Breast epithelium (tissue), 4 donors: ENCODE measurements at places on chromosomes 7 and 10.
A peak's percentile ranks its signal among the peaks of the same experiment; 100 is the strongest.

DNA sequence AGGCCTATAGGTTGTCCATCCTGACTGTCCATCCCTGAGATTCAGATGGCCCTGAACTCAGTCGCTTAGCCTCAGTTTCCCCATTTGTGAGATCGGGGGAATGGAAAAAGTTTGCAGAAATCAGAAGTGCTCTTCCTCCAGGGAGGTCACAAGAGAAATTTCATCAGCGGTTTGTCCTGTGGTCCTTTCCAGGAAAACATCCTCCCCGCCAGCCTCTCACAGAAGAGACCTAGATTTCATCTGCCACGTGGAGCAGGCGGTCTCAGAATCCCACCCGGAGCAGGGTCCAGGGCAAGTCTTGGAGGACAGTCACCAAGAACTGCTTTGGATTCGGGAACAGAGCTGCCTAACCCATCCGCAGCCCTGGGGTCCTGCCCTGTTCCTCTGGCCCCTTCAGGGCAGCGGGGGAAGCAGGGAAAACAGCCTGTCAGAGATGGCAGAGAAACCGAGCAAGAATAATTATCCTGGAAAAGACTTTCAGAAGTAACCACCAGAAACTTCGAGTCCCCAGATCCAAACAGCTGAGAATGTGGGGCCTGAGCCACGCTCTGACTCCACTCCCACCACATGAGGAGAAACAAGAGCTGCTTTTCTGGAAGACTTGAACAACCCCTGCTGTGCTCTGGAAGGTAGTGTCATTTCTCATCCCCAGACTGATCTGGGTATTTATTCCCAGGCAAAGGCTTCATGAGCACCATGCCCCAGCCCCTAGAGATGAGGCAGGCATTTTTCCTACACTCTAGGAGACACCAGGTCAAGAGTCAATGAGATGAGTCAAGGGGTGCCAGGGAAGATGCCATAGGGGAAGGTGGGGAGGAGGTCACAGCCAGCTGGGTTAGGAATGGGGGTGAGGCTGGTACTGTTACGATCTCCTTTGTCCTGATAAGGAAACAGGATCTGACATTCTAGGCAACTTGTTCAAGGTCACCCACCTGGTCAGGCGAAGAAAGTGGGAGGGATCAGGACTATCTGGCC, 1.1 kb upstream of the TNS3 start:
- H3K4me1 ChIP-seq, result no peaks in the 10 kb centered on the region
- H3K36me3 ChIP-seq, result no peaks in the 10 kb centered on the region

DNA sequence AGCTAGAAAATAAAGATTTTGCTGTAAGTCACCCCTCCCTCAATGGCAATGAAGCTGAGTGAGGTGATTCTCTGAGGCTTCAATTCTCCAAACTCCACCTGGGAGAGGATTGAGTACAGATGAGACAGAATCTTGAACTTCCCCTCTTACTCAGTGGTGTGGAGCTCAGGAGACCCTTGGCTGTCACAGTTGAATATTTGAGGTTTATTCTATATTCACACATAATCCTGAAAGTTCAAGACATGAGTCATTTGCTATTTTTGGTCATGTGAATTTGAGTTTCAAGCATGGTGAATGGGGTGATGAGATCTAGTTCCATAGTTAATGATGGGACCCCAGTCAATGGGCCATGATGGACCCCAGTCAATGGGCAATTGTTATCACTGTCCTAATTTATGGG, 13.9 kb upstream of the TECTB start:
- no peaks in the 10 kb centered on the region for H3K36me3 ChIP-seq
- no peaks in the 10 kb centered on the region for H3K4me1 ChIP-seq
- no peak overlapping the region for H3K4me3 ChIP-seq

- H3K36me3 ChIP-seq, result no peaks in the 10 kb centered on the region
- H3K4me1 ChIP-seq, result no peaks in the 10 kb centered on the region
- no peaks in the 10 kb centered on the region for H3K27me3 ChIP-seq
Measured at GRCh38 chr7:106986450-106986977, 58.0 kb upstream of the PRKAR2B start.

DNA sequence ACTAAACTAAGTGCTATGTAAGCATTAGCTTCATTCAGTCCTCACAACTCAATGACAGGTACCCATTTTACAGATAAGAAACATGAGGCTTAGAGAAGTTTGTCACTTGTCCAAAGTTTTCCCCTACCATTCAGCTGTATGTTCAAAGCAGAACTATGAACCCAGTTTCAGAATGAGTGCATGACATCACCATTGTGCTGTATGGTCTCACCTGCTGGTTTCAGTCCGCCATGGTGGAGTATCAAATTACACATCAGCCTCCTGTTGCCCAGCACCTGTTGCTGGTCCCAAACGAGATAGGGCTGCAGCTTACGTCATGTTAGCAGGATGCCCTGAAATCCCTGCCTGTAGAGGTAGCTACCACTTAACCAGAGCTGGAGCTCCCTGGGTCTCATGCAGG, 95.0 kb downstream of the DYNC1I1 start:
- no peaks in the 10 kb centered on the region for H3K4me1 ChIP-seq
- H3K27me3 ChIP-seq, result no peaks in the 10 kb centered on the region
- H3K4me3 ChIP-seq, result no peak overlapping the region
- DNase-seq, result no peak
- no peaks in the 10 kb centered on the region for H3K36me3 ChIP-seq
- no peak overlapping the region for H3K27ac ChIP-seq

DNA sequence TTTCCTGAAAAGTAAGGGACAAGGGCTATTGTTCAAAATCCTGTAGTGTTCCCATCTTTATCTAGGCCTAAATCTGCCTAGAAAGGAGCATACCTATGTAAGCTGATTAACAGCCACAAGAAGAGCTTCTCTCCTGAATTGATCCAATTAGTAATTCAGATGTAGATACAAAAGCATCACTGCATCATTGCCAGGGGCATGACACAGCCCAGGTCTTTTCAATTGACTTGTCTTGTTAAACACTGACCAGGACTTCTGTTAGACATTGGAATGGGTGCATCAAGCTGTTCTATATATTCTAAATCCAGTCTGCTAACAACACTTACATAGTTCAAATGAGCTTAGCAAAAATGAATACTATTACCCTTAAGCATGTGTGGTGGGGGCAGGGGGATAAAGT, 589.2 kb downstream of the INHBA start:
- no peak for DNase-seq
- H3K4me1 ChIP-seq, result no peaks in the 10 kb centered on the region
- H3K4me3 ChIP-seq, result no peak overlapping the region
- no peak overlapping the region for H3K27ac ChIP-seq
- no peaks in the 10 kb centered on the region for H3K27me3 ChIP-seq

DNA sequence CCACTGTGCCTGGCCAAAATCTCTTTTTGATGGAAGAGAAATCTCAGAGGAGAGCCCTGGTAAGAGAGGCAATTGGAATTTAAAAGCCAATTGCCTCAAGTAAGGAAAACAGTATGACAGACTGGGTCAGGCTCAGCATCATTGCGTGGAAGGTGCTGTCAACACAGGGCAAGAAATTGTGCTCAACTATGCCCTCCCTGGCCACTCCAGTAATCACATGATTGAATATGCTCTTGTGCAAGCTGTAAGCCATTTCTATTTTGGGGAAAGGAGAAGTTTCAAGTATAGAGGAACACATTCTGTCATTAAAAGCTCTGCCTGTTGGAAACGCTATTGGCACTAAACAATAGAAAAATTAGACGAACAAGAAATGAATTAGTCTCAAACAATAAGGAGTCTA, 1127.7 kb downstream of the REEP3 start:
- H3K27ac ChIP-seq, result no peak overlapping the region
- H3K4me3 ChIP-seq, result no peak overlapping the region
- no peak for DNase-seq

- H3K4me1 ChIP-seq, result no peaks in the 10 kb centered on the region
- H3K27ac ChIP-seq, result no peak overlapping the region
- H3K27me3 ChIP-seq, result no peaks in the 10 kb centered on the region
- no peak overlapping the region for H3K4me3 ChIP-seq
Measured at GRCh38 chr10:86345859-86346798, 20.5 kb downstream of the GRID1 start.

DNA sequence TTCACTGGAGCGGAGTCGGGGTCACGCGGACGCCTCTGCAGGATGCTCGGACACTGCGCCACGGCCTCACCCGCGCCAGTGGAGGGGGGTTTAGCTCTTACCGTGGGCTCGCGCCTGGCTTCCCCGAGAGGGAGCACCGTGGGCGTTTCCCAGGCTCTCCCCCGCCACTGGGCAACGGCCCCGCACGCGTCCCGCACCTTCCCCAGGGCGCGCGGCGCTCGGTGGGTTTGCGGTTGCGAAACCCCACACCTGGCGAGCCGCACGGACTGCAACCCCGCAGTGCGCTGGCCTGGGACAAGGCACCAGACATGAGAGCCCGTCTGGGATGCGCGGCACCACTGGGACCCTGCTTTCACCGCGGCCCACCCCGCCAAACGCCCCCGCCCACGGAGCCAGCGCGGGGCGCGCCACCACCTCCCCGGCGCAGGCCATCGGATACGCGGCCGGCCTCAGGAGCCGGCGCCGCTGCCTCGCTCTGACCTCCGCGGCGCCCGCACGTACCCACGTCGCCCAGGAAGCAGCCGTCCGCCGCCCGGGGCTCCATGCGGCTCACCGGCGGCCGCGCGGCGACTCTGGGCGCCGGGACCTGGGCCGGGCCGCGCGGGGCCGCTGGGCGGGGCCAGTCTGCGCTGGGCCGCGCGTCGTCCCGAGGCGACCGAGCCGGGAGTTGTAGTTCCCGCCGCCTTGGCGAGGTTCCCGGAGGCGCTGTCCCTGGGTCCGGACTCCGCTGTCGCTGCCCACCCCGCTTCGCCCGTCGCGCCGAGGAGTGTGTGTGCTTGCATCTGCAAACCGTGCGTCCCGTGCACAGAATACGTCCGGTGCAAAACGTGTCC, at the start of gene ASB13:
ASB13 (minus strand) TSS at position 588 of the 833 bp plus-strand sequence; CDS start at position 544, 44 bp downstream.
- H3K27ac ChIP-seq, result peak within 1 kb of the TSS; percentile 96
- no peak for DNase-seq
- H3K4me1 ChIP-seq, result no peaks in the 10 kb centered on the region
- H3K4me3 ChIP-seq, result peak within 1 kb of the TSS; percentile 76
- no peaks in the 10 kb centered on the region for H3K27me3 ChIP-seq
- no peaks in the 10 kb centered on the region for H3K36me3 ChIP-seq

DNA sequence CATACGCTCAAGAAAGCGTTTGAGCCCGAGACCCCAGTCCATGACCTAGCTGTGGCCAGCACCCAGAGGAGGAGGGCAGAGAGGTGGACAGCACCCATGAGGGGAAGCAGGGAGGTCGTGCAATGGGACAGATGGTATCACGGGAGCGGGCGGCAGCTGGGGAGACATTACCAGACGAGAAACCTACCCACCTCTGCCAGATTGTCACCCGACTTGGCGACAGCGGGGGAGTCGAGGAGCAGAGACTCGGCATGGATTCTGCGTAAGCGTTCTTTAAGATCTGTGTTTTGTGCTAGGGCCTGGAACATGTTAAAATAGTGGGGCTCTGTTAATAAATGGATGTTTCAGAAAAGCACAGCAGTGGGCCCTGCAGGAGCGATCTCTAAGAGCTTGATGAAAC, 91.6 kb upstream of the GSDME start:
- H3K27me3 ChIP-seq, result no peaks in the 10 kb centered on the region
- H3K4me1 ChIP-seq, result no peaks in the 10 kb centered on the region
- no peak overlapping the region for H3K27ac ChIP-seq
- no peak overlapping the region for H3K4me3 ChIP-seq

GRCh38 chr10:58637352-58637751, 124.7 kb downstream of the BICC1 start:
- H3K4me3 ChIP-seq, result no peak overlapping the region
- no peak for DNase-seq
- H3K27ac ChIP-seq, result peak overlapping the region; percentile 79

GRCh38 chr7:129341212-129341611, 93.0 kb upstream of the STRIP2 start:
- no peaks in the 10 kb centered on the region for H3K4me1 ChIP-seq
- DNase-seq, result no peak
- H3K27me3 ChIP-seq, result no peaks in the 10 kb centered on the region
- H3K4me3 ChIP-seq, result no peak overlapping the region
- H3K27ac ChIP-seq, result no peak overlapping the region

- no peaks in the 10 kb centered on the region for H3K4me1 ChIP-seq
- H3K4me3 ChIP-seq, result no peak overlapping the region
- no peak for DNase-seq
Measured at GRCh38 chr10:78207776-78208175, 174.1 kb downstream of the RPS24 start.

GRCh38 chr7:21543528-21544302, 876 bp downstream of the DNAH11 start:
- H3K27me3 ChIP-seq, result peaks cover 17% of the 10 kb centered on the region
- no peaks in the 10 kb centered on the region for H3K4me1 ChIP-seq

DNA sequence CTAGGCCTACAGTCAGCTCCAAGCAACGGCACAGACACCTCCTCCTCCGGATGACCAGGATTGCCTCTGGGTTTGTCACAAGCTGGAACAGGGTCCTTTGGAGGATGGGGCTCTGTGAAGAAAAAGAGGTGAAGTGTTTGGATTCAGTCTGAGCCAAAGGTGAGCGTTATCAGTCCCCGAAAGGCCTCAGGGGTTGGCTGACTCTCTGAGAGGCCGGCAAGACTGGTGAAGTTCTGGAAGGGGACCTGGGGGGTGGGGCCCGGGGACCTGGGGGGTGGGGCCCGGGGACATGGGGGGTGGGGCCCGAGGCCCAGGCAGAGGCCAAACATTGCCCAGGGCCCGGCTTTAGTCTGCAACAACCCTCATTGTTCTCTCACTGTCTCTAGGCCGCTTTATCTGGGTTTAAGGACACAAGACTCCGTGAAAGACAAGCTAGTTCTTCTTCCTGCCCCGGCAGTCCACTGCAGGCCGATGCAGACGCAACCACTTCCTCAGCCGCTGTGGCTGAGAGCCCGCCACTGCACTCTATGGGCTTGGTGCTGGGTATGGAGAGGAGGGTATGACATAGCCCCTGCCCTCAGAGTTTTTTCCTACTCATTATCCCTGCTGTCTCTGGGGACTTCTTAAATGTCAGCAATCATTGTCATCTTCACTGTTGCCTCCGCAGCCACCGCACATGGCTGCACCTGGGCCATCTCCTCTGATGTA, 27.4 kb upstream of the PSAP start:
- H3K4me3 ChIP-seq, result no peak overlapping the region
- H3K4me1 ChIP-seq, result no peaks in the 10 kb centered on the region
- H3K36me3 ChIP-seq, result no peaks in the 10 kb centered on the region
- peak overlapping the region; percentile 8 for H3K27ac ChIP-seq
- no peak for DNase-seq

DNA sequence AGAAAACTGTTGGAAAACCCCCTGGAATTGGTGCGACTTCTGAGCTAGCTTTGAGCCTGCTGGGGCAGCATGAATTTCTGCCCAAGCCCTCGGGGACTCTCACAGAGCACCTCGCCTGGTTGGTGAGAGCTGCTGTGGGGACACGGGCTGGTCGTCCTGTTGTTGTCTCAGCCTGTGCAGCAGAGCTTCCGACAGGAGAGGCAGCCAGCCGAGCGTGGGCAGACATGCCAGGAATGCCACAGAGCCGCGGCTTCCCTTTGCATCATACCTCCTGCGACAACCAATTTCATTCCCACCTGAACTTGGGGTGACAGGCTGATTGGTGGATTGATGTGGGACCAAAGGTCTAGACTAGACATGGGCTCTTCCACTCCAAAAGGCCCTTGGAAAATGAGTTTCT, 60.2 kb upstream of the NRBF2 start:
- no peaks in the 10 kb centered on the region for H3K4me1 ChIP-seq
- H3K4me3 ChIP-seq, result peak overlapping the region; percentile 28
- peak overlapping the region; percentile 65 for H3K27ac ChIP-seq
- H3K27me3 ChIP-seq, result no peaks in the 10 kb centered on the region
- DNase-seq, result peak; percentile 73
- H3K36me3 ChIP-seq, result no peaks in the 10 kb centered on the region
